Activated T-helper 17 cell treated with anti-CD3 and anti-CD28 coated beads, Interleukin-2, amount 50 U/mL, for 72 hours (primary cell): ENCODE measurements at places on chromosomes 11 and 22.

GRCh38 chr11:35579557-35580396, 38.5 kb upstream of the FJX1 start:
- ATAC-seq: no peak

DNA sequence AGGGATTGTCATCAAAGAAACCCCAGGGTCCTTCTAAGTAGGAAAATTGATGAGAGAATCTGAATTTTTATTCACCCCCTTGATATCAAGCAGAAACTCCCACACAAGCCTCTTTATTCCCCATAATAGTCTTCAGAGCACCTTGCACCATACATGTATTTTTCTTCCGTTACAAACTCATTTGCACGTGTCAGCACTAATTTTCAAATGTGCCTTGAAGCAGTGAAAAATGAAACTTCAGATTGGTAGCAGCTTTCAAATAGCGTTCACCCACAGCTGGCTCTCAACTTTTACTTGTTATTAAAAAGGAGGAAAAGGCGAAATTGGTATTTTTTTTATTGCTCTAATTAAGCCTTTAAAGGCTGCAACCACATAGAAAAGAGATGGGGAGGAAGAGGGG, 343.0 kb upstream of the TENM4 start:
- ATAC-seq: no peak

- peak; percentile 46 for ATAC-seq
Measured at GRCh38 chr11:10622957-10623791, 54.7 kb upstream of the LYVE1 start.

DNA sequence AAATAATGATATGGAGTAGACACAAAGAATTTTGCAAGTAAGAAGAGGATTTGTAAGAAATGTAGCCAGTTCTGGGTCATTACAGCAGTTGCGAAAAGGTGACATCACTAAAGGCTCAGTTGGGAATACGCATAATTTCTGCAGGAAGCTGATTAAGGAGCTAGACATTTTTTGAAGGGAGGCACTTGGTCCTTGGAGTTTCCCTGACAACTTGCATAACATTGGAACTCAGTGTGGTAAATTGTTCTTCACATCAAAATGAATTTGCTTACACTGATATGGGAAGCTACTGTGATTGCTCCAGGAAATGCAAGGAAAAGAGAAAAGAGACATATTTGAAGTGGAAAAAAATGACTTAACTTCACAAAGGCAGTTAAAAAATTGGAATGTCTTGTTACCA, 626.1 kb downstream of the NELL1 start:
- ATAC-seq: no peak

DNA sequence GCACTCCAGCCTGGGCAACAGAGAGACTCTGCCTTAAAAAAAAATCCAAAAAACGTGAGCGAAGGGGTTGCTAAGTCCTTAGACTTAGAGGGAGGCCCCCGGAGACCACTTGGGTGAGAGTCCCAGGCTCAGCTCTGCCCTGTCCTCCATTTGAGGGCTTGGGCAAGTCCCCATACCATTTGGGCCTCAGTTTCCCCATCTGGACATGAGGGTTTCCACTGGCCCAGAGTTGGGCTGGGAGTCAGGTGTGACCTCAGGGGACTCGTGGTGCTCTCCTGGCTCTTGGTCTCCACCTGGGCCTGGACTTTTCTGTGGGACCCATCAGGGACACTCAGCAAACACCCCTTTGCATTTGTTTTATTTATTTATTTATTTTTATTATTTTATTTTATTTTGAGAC, 35.2 kb upstream of the CSNK1E start:
- ATAC-seq: no peak

GRCh38 chr22:47107431-47107830, 345.0 kb downstream of the TBC1D22A start:
- ATAC-seq: peak; percentile 73

DNA sequence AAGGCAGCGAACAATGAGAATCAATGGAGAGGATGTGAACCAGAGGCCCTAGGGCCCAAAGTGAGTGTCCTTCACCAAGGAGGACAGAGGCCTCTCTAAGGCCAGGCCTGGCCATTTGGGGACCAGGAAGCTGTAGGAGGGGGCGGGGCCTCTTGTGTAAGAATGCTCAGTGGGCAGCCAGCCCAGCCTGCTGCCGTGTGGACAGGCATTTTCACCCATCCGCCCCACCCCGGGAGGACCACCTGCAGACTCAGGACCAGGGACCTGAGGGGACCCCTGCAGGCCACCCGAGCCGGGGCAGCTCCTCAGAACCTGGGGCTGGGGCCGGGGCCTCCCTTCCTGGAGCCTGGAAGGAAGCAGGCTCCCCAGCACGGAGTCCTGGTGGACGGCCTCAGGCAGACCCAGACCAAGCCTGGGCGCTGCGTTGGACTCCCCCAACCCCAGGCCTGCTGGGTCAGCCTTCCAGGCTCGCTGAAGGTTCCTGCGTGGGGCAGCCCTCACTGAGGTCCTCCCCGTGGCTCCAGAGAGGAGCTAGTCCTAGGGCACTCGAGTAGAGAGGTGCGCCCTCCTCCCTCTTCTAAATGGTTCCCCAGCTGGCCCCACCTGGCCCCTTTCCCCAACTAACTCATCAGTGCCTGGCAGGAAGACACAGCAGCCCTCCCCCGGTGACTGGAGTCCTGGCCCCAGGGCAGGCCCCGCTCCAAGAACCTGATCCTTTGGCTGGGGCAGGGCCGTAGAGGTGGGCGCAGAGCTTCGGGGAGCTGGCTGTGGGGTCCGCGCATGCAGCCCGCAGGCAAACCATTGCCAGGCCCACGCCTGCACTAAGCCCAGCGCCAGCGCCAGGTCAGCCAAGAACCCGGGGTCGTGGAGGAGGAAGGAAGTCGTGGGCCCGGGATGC, 1.5 kb upstream of the TRABD start:
- ATAC-seq: no peak

GRCh38 chr22:21622011-21622918, 7.6 kb downstream of the YDJC start:
- no peak for ATAC-seq

- ATAC-seq: no peak
Measured at GRCh38 chr11:33652431-33652830, 48.2 kb downstream of the C11orf91 start.

DNA sequence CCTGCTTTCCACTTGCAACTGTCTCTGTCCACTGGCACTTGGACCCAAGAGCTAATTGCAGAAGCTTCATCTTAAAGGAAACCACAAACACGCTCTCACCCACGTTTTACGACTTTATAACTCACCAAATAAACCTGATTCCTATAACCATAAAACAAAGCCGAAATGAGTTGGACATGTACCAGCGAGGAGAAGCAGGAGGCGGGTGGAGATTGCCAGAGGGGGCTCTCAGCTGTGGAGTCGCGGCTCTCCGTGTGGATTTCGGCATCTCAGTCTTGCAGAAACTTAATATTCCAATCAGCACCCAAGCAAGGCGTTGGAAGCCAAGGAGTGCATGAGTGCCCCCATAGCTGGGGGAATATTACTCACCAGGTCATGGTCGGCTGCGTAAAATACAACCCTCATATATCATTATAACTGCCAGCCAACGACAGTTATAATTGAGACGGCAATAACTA, 483.6 kb downstream of the MN1 start:
- no peak for ATAC-seq
